Putamen (tissue), 1 donor: ENCODE measurements at places on chromosomes 3 and 15.

- no peak for DNase-seq
Measured at GRCh38 chr15:41961001-41961518, 11.3 kb downstream of the EHD4 start.

GRCh38 chr3:181298421-181298820 is 308.9 kb upstream of the DNAJC19 start:
- no peak for DNase-seq

GRCh38 chr3:674116-674515 is 418.7 kb upstream of the CNTN6 start:
- no peak for DNase-seq

DNA sequence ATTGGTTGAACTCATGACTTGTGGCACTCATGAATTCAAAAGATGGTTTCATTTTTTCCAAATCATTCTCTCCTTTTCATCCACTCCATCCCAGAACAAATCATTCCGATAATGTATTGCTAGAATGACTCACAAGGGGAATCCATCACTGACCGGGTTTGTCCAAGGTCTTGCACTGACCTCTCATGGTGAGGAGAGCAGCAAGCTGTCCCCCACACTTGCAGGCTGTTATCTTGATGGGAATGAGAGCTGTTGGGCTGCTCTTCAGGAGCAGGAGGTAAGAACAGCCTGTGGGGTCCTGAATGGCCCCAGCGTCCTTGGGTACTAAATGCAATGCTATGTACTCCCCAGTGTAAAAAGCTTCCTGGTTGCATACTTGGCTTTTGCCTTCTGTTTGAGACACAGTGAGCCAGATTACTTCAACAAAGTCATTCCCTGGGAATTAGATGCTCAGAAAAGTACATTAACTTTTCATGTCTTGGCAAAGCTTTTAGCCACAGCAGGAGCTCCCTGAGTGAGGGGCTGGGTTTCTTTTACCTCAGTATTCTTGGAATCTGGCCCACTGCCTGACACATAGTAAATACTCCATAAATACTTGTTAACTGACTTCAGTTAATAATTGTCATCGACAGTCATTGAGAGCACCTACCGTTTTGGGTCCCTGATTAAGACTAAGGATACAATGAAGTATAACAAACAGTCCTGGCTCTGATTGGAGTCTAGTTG is 24.1 kb downstream of the CCNL1 start:
- DNase-seq: peak; percentile 51

GRCh38 chr3:49883998-49884397 is 14.3 kb upstream of the CAMKV start:
- DNase-seq: no peak

DNA sequence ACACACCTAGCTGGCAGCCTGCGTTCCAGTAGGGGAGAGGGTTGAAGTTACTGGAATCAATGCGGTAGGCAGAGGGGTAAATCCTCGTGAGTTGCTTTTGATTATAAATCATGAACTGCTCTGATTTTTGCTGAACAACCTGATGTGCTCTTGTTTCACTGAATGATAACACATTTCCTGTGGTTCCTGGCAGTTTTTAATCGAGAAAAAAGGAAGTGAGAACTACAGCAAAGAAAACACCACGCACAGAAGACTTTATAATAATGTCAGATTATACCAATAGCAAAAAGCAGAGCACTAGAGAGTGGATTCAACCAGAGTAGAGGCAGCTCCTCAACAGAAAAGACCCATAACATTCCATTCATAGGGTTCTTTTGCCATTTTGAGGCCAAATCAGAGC is 200.8 kb upstream of the STRIT1 start:
- no peak for DNase-seq
